Effector memory CD4-positive, alpha-beta T cell (primary cell): ENCODE measurements at places on chromosomes 6 and 20.
A peak's percentile ranks its signal among the peaks of the same experiment; 100 is the strongest.

- no peak for DNase-seq
Observed at GRCh38 chr20:38685853-38686473, 38.3 kb upstream of the SLC32A1 start.

DNA sequence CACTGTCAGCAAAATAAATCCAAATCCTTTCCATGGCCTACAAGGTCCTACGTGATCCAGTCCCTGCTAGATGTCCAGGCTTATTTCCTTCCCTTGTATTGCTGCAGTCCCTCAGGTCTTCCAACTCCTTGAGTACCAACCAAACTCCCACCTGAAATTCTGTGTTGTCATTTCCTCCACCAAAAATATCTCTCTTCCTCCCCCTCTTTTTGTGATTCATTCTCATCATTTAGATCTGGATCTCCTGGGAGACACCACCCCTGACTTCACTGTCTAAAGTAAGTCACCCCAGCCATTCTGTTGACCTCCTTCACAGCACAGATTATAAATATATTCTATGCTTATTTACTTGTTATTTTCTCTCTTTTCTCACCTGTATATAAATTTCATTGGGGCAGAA, 9.0 kb upstream of the LOC128125822 start:
- DNase-seq, result no peak

GRCh38 chr20:32206760-32207625, 550 bp downstream of the PLAGL2 start:
- no peak for DNase-seq

GRCh38 chr6:16244446-16244845, 6.1 kb downstream of the GMPR start:
- no peak for DNase-seq

DNA sequence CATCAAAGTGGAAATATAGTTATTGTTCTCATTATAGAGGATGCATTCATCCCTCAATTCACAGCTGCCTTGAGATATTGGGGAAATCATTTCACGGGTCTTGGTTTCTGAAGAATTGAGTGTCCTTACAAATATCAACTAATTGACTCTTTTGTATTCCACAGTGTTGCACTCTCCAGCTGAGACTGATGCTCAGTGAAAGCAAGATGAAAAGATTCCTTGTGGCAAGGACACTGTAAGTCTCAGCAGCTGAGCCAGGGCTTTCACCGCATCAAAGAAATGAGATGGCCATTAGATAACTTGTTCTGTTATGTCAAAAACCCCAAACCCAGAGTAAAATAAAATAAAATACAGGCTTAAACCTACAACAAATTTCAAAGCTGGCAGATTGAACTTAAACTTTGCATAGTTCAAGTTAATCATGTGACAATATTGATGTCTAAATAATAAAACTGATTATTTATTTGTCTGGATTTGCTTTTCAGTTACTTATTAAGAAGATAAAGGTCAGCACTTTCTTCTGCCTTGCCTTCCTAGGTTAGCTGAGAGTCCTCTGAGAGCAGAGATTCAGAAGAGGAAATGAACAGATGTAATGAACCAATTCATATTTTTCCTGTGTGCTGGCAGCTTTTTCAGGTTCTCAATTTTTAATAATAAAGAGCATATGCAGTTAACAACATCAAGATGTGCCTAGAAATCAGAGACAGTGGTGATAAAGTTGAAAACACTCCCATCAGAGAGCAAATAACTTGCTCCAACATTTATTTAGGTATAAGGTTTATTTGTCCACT, 82.4 kb upstream of the SMLR1 start:
- DNase-seq, result no peak

GRCh38 chr20:46546298-46546697, 4.2 kb downstream of the OCSTAMP start:
- no peak for DNase-seq

GRCh38 chr20:52974179-52974594, 2.0 kb downstream of the TSHZ2 start:
- peak; percentile 27 for DNase-seq

DNA sequence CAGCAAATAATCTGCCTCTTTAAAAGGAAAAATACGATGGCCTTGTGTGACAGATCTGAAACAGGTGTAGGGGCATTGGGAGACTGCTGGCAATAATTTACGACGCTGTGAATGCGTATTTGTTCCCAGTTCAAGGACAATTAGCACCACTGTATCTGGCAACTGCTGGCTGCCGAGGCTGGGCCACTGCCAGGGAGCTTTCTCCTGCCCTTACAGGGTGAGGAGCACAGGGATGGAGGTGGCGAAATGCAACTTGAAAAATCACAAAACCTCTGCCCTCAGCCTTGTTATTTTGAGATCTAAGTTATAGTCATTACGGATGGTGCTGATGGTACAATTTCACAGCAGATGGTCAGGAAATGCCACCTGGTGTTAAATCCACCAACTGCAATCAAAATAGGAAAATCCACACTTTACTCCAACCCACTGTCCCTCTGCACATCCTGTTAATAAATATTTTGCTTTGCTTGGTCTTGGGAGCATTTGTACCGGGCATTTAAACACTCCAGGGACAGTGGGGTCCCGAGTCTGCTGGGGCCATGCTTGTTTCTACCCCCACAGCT, 6.4 kb downstream of the MYLK4 start:
- no peak for DNase-seq

DNA sequence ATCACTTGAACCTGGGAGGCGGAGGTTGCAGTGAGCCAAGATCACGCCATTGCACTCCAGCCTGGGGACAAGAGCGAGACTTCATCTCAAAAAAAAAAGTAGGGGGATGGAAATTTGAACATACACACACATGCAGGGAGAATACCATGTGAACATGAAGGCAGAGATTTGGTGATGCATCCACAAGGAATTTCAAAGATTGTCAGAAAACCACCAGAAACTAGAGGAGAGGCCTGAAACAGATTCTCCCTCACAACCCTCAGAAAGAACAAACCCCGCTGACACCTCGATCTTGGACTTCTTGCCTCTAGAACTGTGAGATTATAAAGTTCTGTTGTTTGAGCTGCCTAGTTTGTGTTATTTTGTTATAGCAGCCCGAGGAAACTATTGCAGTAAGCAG, 125.5 kb downstream of the GPX5 start:
- no peak for DNase-seq
